ENCODE measurements at places on chromosomes 3 and 15.

DNA sequence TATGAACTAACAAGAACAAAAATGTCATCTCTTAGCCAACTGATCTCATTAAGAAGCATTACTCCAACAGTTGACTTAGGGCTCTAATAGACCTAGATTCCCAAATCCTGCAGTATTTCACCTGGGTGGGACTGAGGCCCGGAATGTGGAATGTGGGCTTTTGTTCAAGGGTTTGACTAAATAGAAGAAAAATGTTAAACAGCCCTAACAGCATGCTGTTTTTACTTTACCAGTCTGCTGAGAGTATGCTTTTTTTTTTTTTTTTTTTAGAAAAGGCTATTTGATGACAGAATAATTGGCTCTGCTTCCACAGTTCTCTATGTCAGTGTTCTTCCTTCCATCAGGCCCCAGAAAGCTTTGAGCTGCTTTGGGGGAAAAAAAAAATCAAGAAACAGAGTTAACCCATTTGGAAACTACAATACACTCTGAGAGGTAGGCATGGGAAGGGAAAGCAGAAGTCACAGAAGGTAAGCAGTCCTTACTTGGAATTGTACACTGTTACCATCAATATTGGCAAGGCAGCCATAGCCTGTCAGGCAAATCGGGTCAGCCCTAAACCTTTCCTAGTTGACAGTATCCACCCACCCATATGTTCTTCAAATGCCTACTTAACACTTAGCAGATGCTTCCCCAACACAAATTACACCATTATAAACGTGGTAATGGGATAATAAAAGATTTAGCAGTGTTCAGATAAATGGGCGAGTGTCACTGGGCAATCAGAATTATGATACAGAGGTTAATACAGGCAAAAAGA, 224.2 kb downstream of the CNTN3 start:
- no peak for DNase-seq

DNA sequence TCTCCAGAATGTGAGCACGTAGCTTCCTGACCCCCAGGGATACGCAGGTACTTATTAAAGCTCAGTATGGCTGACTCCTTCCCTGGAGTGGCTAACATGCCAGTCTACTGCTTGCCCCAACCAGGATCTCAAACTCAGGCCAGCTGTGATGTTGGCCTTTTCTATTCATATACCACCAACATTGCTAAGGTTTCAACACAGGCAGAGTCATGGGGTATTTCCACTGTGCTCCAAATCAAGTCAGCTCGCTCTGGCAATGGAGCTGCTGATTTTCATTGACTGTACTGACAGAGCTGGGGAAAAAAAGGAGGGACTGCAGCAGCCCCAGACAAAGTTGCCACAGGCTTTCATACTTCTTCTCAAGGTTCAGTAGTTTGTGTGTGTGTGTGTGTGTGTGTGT, 87.0 kb downstream of the CFAP20DC start:
- no peak for DNase-seq

GRCh38 chr15:81312790-81313543, 11.0 kb downstream of the STARD5 start:
- peak; percentile 6 for DNase-seq

DNA sequence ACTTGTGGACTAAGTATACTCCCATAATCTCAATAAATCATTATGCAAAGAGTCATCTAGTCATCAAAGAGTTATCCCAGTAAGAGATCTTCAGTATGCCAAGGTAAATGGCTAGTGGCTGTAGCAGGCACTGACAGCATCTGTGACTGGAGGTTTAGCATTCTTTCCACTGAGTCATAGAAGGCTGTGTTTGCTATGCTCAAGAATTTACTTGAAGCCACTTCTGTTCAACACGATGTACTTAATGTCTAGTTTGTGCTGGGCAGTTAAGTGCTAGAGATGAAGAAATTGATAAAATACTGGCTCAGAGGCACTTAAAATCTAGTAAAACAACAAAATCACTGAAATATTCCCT, 13.0 kb downstream of the ZBED2 start:
- no peak for DNase-seq

- no peak for DNase-seq
These were observed 20.9 kb downstream of the SYN2 start for GRCh38 chr3:12024959-12025570.

- DNase-seq, result no peak
These were observed 24.6 kb upstream of the AP4E1 start for GRCh38 chr15:50883903-50884302.

DNA sequence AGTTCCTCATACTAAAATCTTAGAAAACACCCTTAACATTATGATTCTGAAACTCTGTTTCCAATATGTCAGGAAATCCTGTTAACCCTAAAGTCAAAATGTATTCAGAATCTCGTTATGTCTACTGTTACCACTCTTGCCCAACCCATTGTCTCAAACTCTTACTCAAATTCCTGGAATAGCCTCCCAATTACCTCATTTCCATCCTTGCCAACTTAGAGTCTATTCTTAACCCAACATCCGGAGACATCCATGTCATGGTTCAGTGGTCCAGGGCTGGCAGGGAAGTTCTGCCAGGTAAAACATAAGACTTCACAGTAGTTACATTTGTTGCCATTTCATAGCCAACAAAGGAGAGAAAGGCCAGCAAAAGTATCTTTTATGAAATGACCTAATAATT, 593.9 kb downstream of the PYDC2 start:
- no peak for DNase-seq

- no peak for DNase-seq
These were observed 3.0 kb downstream of the NAALADL2 start for GRCh38 chr3:174862101-174862500.

- no peak for DNase-seq
These were observed 7.1 kb downstream of the GUCA1C start for GRCh38 chr3:108946292-108947285.

DNA sequence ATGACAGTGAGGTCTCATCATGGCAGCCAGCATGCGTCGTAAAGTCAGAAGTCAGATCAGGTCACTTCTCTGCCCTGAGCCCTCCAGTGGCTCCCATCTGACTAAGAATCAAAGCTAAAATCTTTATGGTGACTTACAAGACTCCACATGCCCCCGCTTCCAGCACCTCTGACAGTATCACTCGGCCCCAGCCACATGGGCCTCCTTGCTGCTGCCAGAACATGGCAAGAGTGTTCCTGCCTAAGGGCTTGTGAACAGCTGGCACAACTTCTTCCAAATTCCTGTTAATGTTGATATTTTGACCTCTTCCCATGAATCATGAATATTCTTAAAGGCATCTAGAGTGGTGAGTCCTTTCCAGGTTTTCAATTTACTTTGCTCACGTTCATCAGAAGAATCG, 20.5 kb downstream of the POLR2M start:
- DNase-seq, result no peak

DNA sequence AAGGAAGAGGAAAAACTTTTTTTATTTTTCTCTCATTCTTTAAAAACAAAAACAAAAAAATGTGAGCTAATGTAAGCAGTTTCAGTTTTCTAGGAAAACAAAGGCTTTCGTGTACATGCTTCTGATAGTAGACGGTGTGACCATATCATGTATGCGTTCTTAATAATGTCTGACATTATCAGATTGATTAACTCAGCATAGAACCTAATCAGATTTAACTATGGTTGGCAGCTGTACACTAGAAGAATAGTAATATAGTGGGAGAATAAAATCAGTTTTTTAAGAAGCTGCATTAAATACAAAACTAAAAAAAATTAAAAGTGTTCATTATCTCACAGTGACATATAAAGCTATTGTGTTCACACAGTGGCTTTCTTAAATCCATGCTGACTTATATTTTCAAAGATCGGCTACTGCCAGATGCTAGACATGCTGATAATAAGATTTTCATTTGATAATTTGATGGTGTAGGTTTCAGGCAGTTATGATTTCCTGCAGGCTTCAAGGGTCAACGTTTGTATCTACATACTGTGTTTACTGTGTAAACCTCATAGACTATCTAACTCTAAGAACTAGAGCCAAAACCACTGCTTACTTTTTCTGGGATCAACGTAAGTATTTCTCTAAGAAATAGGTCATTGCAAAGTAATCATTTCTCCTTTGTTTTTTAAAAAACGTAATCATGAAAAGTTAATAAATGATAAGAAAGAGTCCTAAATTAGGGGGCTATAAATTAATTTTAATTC, 74.0 kb downstream of the UBE2E2 start:
- DNase-seq, result no peak

- peak; percentile 37 for DNase-seq
These were observed 9.4 kb downstream of the RPLP1 start for GRCh38 chr15:69462030-69462492.

DNA sequence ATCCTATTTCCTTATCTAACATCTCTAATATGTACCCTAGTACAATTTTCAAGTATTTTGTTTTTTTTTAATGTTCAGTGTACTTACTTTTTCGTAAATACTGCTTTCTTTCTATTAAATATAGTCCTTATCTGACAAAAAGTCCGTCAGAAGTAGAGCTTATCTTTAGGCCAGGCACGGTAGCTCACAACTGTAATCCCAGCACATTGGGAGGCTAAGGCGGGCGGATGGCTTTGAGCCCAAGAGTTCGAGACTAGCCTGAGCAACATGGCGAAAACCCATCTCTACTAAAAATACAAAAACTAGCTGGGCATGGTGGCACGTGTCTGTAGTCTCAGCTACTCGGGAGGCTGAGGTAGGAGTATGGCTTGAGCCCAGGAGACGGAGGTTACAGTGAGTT, 41.1 kb downstream of the USP3 start:
- no peak for DNase-seq

- DNase-seq, result peak; percentile 14
These were observed 135.8 kb downstream of the CHSY1 start for GRCh38 chr15:101115786-101116680.

DNA sequence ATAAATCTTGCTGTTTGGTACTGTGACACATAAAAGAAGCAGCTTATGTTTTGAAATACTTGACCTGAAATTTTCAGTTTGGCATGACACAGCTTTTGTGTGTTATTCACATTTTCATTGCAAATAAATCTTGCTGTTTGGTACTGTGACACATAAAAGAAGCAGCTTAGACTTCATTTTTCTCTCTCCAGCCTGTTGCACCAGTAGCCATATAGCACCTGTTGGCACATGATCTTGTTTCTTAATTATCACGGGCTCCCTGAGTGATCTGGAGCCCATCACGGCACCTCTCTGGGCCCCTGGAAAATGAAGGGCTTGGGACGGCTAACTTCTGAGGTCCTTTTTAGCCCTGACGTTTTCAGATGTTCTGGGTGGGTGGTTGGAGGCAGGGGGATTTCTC, 77.4 kb upstream of the SLCO3A1 start:
- no peak for DNase-seq

DNA sequence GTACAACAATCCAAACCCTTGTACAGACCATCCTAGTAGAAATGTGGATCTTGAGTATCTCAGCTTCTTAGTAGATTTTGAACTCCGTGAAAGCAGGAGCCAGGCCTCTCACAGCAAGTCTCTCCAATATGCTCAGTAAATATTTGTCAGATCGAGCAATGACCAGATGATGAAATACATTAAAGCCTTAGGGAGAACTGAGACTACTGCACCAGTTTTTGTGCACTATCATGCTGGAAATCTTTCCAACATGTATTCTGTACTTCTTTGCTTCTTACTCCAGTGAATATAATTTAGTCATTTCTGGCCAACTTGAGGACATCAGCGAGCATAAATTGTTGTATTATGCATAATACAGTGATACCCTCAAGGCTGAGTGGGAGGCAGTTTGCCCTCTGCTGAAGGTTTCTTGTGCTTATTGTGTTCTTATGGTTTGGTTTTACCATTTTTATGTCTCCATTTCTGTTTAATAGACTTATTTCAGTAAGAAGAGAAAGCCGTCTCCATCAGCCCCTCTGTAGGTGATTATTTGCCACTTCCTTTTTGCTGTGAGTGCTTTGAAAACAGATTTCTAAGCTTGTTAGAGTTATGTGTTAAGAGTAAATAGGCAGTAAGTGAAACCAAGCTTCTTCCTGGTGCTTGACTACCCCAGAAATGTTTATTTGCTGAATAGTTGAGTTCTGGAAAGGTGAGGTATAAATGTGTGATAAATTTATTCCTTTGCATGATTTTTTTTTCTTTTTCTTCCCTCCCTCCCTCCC, 147.1 kb downstream of the PGPEP1L start:
- no peak for DNase-seq

DNA sequence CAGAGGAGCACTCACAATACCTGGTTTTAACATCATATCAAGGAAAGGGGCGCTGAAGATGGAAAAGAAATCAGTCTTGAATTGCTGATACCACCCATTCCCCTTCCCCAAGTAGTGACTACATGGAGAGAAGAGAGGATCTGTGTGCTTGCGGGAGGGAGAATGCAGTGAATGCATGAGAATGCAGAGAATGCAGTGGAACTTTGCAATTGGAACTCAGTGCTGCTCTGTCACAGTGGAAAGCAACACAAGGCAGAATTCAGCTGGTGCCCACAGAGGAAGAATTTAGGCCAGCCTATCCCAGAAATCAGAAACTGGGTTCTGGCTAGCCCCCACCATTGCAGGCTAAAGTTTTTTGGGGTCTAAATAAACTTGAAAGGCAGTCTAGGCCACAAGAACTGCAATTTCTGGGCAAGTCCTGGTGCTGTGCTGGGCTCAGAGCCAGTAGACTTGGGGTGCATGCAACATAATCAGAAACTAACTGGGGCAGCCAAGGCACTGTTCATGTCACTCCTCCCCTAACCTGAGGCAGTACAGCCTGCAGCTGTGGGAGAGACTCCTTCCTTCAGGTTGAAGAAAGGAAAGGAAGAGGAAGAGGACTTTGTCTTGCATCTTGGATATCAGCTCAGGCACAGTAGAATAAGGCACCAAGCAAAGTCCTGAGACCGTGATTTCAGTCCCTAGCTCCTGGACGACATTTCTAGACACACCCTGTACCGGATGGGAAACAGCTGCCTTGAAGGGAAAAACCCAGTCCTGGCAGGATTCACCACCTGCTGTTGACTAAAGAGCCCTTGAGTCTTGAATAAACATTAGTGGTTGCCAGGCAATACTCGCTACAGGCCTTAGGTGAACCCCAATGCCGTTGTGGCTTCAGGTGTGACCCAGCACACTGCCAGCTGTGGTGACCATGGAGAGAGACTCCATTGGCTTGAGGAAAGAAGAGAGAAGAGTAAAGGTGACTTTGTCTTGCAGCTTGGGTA, 329.3 kb downstream of the TBL1XR1 start:
- no peak for DNase-seq

GRCh38 chr3:72158639-72159326, 373.8 kb upstream of the PROK2 start:
- no peak for DNase-seq

DNA sequence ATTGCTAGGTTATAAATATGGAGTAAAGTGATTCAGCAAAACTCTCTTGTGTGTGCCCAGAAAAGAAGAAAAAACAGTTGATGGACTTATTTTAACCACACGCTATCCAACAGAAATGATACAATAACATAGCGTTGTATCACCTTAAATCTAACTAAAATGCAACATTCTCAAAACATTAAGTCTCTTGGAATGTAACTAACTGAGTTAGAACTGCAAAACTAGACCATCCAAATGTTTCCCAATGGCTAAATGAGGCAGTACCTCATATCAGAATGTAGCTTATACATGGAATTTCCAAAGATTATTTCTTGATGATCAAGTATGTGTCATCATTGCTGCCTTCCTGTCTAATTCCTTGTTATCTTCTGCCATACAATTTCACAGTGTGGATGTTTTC, 187.9 kb downstream of the CNTN3 start:
- DNase-seq, result no peak

GRCh38 chr15:77457191-77457904, 36.7 kb downstream of the HMG20A start:
- no peak for DNase-seq

GRCh38 chr15:86654501-86654900, 574.8 kb downstream of the AGBL1 start:
- no peak for DNase-seq
